ENCODE measurements at places on chromosomes 12 and 14. TPM values are rescaled to one million over a fixed set of nuclear protein-coding genes. Genes with fewer than 3 reads are reported as not detected.

The ARG2 gene
- 11.2 TPM for total RNA-seq

The IL31 gene
- not detected for total RNA-seq

The TPPP2 gene
- not detected for total RNA-seq

The LRR1 gene
- total RNA-seq, result 27.3 TPM

The BBOF1 gene
- total RNA-seq, result 1.8 TPM

The STRAP gene
- 119 TPM for total RNA-seq

The NOVA1 gene
- not detected for total RNA-seq

DNA sequence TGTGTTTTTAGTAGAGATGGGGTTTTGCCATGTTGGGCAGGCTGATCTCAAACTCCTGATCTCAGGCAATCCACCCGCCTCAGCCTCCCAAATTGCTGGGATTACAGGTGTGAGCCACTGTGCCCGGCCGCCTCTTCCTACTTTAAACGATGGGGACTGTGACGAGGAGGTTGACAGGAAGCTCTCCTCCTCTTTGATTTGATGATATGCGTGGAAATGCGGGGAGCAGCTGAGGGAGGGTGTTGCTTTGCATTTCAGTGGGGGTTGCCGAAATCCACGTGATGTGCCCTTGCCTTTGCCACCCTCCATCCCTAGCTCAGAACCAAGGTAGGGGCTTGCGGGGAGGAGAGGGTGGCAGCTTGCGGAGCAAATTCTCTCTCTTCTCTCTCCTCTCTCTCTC, 189.6 kb downstream of the AACS start:
- peaks cover 80% of the 10 kb centered on the region for H3K27me3 ChIP-seq
- no peak overlapping the region for H3K4me3 ChIP-seq
- H3K36me3 ChIP-seq, result no peaks in the 10 kb centered on the region
- no peak overlapping the region for H3K27ac ChIP-seq
- no peaks in the 10 kb centered on the region for H3K4me1 ChIP-seq

GRCh38 chr12:124658806-124659402, 91.5 kb upstream of the NCOR2 start:
- no peak overlapping the region for H3K4me3 ChIP-seq
- peaks cover 6% of the 10 kb centered on the region for H3K36me3 ChIP-seq
- no peaks in the 10 kb centered on the region for H3K27me3 ChIP-seq
- no peak for DNase-seq
- H3K4me1 ChIP-seq, result peaks cover 20% of the 10 kb centered on the region

DNA sequence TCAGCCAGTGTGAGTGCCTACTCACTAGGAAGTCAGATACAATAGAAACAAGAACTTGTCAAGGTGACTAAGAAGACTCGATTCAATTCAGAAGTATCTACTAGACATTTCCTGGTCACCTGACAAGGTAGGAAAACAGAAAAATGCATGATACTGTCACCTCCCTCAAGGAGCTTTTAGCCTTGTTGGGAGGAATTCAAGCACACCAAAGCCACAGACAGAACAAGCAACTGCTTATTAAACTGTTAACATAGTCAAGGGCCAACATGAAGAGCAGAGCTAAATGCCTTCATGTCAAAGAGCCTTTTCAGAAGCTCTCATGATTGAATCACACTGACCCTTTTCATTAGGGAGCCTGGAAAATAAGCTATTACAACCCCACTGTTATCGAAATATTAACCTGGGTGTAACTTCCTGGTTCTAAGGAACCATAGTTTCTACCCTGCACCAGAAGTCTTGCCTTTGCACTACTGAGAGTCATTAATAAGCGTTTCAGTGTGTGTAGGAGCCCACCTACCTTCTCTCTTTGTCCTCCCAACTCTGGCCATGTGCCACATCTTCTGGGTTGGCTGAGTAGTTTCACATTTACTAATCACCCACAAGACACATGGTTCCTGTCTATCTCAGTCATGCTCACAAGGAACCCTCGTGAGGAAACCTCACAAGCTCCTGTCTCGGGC, 31.0 kb upstream of the LGALS3 start:
- H3K27ac ChIP-seq, result peak overlapping the region; percentile 93
- peaks cover 49% of the 10 kb centered on the region for H3K4me1 ChIP-seq
- peaks cover 26% of the 10 kb centered on the region for H3K36me3 ChIP-seq
- H3K27me3 ChIP-seq, result no peaks in the 10 kb centered on the region
- peak; percentile 37 for DNase-seq
- H3K4me3 ChIP-seq, result peak overlapping the region; percentile 16

GRCh38 chr12:2248901-2249381, 196.2 kb downstream of the CACNA1C start:
- no peaks in the 10 kb centered on the region for H3K4me1 ChIP-seq
- H3K4me3 ChIP-seq, result no peak overlapping the region
- no peak overlapping the region for H3K27ac ChIP-seq
- no peak for DNase-seq
- H3K27me3 ChIP-seq, result peaks cover 77% of the 10 kb centered on the region

- peak overlapping the region; percentile 75 for H3K27ac ChIP-seq
- peaks cover 24% of the 10 kb centered on the region for H3K4me1 ChIP-seq
- peaks cover 20% of the 10 kb centered on the region for H3K36me3 ChIP-seq
Observed at GRCh38 chr12:50282721-50283228, 545 bp downstream of the LIMA1 start.

DNA sequence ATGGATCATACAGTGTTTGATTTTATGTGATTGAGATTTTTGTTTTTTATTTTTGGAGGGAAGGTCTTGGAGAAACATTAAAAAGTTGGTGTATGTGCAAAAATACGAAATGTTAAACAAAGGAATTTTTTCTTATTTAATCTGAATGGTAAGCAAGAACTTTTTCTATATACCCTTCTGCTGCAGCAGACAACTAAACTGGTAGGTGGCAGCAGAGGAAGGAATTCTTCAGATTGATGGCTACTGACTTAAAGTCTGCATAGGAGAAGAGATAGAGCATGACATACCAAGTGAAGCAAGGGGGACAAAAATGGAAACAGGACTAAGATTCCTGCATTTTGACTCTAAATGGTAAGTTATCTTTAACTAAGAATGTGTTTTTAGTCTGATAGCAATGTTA, 42.0 kb upstream of the A2ML1 start:
- H3K4me3 ChIP-seq, result no peak overlapping the region
- no peak overlapping the region for H3K27ac ChIP-seq
- no peaks in the 10 kb centered on the region for H3K27me3 ChIP-seq
- peak; percentile 10 for DNase-seq

- H3K36me3 ChIP-seq, result no peaks in the 10 kb centered on the region
- H3K27ac ChIP-seq, result no peak overlapping the region
- DNase-seq, result no peak
- no peak overlapping the region for H3K4me3 ChIP-seq
- H3K27me3 ChIP-seq, result peaks cover 24% of the 10 kb centered on the region
Observed at GRCh38 chr12:65756956-65757511, 67.2 kb upstream of the HMGA2 start.

DNA sequence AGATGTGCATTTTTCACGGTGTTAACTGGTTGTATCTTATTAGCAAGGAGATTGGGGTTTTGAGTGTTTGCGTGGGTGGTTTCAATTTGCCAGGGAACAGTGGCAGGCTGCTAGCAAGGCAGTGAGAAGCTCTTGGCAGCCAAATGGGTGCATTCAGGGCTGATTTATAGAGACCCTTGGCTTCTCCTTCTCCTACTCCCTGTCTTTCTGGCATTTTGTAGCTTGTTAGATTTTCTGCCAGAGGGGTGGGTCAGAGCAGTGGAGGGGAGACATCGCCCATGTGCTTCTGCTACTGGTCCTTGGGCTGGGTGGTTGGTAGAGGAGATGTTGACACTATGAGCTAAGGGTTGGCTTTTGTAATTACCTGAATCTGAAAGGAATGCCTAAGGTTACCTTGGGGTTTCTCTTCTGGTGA, 9.6 kb downstream of the CALM1 start:
- H3K4me3 ChIP-seq, result no peak overlapping the region
- H3K36me3 ChIP-seq, result peaks cover 43% of the 10 kb centered on the region
- peak overlapping the region; percentile 34 for H3K27ac ChIP-seq
- H3K27me3 ChIP-seq, result no peaks in the 10 kb centered on the region

GRCh38 chr12:123879691-123880090, 92.9 kb downstream of the CCDC92 start:
- no peaks in the 10 kb centered on the region for H3K36me3 ChIP-seq
- H3K4me1 ChIP-seq, result no peaks in the 10 kb centered on the region
- peaks cover 66% of the 10 kb centered on the region for H3K27me3 ChIP-seq
